ENCODE measurements at places on chromosomes 6 and 20.

DNA sequence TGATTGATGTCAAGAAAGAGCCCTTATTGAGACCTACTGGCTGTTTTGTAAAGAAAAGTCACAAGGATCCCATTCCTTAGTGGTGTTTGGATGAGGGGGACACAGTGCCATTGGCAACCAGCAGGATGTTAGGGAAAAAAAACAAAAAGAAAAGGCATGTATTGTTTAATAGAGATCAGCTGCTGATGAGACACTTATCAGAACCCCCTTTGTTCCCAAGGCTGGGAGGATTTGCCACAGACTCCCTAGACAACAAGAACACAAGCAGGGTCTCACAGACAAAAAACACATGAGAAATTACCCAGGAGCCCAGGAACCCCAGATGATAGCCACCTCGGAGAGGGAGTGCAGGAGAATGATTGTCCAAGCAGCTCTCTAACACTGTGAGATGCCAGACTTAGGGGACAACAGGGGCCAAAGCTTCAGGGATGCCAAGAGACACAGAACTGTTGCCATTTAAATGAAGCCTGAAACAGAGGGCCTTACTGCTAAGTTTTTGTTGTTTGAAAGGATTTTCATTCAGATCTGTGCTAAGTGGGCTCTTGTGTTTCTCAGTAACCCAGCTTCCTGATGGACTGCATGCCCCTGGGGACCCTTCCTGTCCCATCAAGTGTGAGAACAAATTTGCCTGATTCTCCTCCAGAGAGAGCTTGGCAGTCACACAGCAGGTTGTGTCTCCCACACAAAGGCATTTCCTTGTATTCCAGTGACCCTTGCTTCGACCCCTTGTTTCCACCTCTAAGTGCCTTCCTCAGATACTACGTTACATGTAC lies 48.7 kb upstream of the HEY2 start:
- no peak for DNase-seq

GRCh38 chr6:136510299-136510698 lies 39.9 kb downstream of the MAP7 start:
- DNase-seq, result no peak

- DNase-seq, result no peak
These were observed 2.1 kb upstream of the UBE2V1 start for GRCh38 chr20:50115041-50115512.

- DNase-seq, result no peak
These were observed 166.5 kb downstream of the SOBP start for GRCh38 chr6:107656401-107656800.

DNA sequence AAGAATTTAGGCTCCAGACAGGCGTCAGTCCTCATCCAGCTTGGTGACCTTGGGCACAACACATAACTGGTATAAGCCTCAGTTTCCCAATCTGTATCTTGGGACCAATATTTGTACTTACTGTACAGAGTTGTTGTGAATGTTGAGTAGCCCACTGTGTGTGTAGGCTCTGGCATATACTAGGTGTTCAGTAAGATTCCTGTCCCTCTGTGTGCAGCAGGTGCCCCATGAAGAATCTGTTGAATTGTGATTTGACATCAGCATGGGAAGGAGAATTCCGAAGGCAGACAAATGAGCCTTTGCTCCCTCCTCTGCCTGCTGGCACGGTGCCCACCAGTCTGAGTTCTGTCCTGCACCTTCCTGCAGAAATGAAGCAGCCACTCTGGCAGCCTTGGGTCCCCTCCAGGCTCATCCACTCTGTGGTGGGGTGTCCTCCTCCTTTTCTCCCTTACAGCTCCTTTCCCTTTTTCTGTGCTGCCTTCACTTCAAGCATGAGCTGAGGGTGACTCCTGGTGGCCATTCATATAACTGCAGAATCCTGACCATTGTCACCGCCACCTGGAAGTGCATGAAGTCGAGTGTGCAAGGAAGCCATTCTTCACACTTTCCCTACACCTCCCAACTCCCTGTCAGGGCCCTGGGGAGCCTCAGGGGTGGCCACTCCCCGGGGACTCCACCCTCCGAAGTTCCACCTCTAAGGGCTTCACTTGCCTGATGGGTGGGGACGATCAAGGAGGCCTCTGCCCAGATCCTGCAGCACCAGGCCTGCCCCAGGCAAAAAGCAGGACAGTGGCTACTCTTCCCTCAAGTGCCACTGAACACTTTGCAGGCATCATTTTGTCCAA lies 48.2 kb downstream of the MRPL14 start:
- peak; percentile 77 for DNase-seq

DNA sequence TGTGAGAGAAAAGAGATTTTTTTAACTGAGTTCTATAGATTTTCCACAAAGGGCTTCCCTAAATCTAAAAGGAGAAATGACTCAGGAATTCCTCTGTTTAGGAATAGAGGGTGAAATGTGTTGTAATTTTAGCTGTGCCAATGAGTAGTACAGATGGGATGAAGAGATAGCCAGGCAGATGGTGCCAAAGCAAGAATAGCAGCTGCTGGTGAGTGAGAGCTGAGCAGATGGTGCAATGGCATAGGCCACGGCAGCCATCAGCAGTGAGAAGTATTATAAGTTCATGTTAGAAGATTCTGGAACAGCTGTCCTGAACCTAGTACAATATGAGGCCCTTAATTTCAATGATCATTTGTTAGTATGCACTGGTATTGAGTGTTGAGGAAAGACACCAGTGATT lies 40.2 kb upstream of the CRISP1 start:
- DNase-seq, result no peak

DNA sequence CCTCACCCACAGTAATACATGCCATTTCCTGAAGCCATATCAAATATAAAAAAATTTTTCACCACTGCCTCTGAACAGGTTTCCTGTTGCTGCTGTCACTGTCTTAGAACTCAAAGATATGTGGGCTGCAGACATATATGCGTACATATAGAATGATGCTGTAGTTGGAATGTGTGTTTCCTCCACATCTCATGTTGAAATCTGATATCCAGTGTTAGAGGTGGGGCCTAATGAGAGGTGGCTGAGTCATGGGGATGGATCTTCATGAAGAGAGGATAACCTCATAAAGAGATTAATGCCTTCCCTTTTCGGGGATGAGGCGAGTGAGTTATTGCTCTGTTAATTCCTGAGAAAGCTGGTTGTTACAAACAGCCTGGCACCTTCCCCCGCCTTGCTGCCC lies 7.7 kb upstream of the SCP2D1 start:
- no peak for DNase-seq

GRCh38 chr6:157240059-157240959 lies 83.0 kb downstream of the TMEM242 start:
- no peak for DNase-seq

- no peak for DNase-seq
These were observed 190.3 kb downstream of the ANKRD60 start for GRCh38 chr20:58038123-58038654.

- DNase-seq, result no peak
These were observed 8.7 kb upstream of the RPP40 start for GRCh38 chr6:5012519-5012918.

GRCh38 chr6:7674291-7674690 lies 51.6 kb upstream of the BMP6 start:
- no peak for DNase-seq

DNA sequence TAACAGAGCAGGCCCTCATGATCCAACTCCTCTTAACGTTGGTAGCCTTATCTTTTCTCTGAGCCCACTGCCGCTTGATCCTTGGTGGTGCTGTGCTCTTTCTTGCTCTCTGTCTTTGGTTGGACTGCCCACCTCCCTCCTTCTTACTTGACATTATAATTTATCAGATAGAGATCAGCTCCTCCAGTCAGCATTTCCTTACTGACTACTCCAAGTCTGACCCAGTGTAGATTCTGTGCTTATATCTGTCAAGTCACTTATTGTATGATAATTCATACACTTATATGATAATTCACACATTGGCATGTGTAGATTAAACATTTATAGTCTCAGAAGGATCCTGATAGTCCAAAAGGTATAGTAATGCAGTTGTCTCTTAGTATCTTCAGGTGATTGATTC lies 18.1 kb downstream of the PTPRA start:
- DNase-seq, result no peak

DNA sequence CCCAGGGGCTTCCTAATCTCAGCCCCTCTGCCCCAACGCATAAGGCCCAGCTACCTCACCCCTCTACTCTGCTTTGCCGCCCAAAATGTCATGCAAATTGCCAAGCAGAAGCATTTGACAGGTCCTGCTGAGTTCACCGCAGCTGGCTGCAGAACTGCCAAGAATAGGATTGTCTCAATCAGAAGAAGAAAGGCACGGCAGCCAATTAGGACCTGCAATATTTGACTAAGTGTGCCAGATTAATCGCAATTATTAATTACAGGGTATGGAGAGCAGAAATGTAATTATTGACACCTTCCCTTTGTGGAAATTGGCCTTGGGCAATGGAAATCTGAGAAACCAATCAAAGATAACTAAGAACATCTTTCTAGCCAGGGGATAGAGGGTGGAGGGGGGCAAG lies 318.6 kb downstream of the LRFN2 start:
- no peak for DNase-seq

GRCh38 chr6:19699932-19700331 lies 137.2 kb upstream of the ID4 start:
- no peak for DNase-seq

GRCh38 chr6:89356642-89357170 lies 4.2 kb upstream of the UBE2J1 start:
- no peak for DNase-seq

DNA sequence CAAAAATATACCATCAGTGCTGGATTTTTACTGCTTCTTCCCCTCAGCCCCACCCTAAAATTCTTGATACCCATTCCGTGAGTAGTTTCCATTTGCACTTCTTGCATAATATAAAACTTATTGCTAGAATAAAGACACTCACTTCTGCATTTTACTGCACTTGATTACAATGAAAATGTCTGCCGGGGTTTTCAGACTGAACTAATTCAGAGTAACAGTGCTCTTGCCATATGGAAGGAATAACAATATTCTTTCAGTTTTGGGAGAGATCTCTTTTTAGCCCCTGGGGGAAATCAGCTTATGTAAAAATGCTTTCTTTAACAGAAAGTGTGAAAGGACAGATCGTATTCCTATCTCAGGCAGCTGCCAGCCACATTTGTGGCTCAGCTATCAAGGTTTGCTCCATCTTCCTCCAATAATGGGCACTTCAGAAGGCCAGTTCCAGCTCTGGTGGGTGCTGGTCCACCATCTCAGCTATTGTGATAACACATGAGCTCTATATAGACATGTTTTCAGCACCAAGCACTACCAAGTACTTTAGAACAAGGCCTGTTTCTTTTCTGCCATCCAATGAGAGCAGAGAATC lies 8.9 kb downstream of the SMLR1 start:
- DNase-seq, result no peak

DNA sequence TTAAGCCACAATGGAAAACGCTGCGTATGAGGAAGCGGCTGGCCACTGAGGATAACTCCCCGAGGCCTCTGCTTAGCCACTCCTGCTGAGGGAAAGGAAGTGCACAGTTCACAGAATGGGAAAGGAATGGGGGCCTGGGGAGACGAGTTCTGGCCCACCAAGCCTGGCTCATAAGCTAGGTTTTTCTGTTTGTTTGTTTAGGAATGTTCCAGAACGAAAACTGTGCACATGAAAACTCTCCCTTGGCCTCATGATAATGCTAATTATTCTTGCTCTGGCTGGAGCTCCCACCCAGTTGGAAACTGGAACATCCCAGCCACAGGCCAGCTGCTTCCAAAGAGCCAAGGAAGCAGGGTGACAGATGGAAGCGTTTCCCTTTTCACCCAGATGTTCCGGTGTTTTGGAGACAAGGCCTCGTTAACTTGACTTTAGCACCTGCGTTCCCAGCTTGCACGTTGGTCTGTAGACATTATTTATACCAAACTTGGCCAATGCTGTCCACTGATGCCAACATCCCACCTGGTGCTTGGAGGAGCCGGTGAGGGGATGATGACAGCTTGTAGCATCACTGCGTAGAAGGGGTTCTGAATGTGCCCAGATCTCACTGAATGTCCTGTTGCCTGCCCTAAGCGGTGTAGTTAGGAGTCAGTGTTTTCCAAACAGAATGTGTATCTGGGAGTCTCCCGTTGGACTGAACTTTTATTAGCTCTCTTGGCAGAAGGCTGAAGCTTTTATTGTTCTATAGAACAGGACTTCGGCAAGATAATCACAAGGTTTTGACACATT lies 34.5 kb downstream of the APCDD1L start:
- DNase-seq, result no peak

- no peak for DNase-seq
These were observed 102.7 kb downstream of the PTPRK start for GRCh38 chr6:128417698-128418097.

DNA sequence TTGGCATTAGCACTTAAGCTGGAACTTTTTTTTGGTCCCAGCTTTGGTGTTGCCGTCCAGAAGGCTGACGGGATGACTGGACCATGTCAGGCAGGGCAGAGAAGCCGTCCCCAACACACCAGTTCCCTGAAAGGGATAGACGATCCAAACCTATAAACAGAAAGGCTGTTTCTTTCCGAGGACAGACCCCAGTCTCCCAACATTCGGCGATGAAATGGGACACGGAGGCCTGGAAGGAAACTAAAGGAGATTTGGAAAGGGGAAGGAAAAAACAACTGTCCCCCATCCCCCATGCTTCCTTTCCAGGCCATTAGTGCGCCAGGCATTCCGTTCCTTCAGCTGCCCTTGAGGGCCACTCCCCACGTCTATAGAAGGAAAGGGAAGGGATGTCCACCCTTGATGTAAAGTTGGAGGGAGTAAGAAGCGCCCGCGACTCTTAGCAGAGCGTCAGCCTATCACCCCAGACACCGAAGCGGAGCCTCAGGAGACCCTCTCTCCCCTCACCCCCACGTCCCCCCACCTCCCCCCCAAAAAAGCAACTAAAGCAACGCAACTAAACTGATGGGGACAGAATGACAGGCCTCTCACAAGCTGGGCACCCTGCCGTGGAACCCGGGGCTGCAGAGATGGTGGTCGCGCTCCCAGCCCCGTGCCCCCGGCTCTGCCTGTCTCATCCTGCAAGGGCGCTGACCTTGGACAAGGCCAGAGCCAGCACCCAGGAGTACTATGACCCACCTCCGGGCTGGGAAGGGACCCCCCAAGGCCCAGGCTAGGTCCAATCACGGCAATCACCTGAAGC lies 638 bp downstream of the BLCAP start:
- DNase-seq, result no peak

DNA sequence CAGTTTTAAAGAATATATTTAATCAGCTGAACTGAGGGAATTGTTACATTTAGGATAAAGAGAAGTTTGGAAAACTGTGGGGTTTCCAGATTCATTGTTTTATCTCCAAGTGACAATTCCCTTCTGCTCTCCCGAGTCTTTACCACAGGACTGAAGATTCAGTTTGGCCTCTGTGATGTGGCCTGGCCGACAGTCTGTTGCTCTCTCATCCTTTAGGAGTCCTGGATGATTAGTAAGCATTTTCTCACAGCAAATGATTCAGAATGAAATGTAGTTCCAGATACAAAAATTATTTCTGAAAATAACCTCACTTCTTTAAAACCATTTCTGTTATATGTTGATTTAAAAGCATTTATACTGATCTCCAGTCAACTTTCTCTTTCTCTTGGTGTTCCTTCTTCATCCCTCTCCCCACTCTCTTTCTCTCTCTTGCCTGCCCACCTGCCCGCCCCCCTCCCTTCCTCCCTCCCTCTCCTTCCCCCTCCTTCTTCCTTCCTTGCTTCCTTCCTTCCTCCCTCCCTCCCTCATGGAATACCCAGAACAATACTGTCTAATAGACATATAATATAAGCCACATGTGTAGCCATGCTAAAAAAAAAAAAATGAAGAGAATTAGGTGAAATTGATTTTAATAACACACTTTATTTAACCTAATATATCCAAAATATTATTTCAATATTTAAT lies 254.9 kb downstream of the PRL start:
- no peak for DNase-seq

GRCh38 chr6:10269814-10270472 lies 144.9 kb downstream of the TFAP2A start:
- no peak for DNase-seq

- DNase-seq, result no peak
These were observed 17.7 kb downstream of the COL9A1 start for GRCh38 chr6:70285201-70285600.

- DNase-seq, result no peak
These were observed 18.8 kb upstream of the MAS1L start for GRCh38 chr6:29506446-29507067.

All from CD4-positive, alpha-beta T cell treated with Interleukin-12 subunit alpha and Interleukin-12 subunit beta, for 1 hour (primary cell).